ENCODE measurements at places on chromosomes 6 and 20.

DNA sequence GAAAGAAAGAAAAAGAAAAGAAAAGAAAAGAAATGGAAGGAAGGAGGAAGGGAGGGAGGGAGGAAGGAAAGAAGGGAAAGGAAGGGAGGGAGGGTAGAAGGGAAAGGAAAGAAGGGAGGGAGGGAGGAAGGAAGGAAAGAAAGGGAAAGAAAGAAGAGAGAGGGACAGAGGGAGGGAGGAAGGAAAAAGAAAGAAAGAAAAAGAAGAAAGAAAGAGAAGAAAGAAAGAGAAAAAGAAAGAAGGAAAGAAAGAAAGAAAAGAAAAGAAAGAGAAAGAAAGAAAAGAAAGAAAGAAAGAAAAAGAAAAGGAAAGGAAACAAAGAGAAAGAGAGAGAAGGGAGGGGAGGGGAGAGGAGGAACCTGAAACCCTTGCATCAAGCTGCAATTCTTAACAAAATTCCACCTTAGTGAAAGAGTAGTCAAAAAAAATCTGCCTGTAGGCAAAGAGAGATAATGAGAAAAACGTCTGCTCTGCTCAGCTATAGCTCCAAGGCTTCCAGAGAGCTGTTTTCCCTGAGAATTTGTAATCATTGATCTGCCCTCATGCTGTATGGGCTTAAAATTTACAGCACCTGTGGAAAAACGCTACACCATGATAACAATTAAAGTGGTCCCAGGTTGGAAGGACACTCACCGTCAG is 16.7 kb upstream of the MYCT1 start:
- DNase-seq = no peak

GRCh38 chr6:36350082-36350481 is 13.4 kb upstream of the BNIP5 start:
- DNase-seq = no peak

DNA sequence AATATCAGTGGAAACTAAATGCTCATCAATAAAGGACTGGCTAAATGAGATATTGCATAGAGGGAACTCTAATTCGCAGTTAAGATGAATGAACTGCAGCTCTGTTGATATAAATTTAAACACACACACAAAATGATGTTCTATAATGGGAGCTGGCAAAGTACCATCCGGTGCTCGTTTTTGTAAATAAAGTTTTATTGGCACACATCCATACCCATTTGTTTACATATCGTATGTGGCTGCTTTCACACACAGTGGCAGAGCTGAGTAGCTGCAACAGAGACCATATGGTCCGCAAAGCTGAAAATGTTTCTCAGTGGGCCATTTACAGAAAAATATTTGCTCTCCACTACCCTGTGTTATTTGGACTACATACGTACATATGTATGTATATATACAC is 120.7 kb downstream of the EDN3 start:
- no peak for DNase-seq

- DNase-seq = no peak
These were observed 82.7 kb downstream of the LYRM2 start for GRCh38 chr6:89555806-89556205.

DNA sequence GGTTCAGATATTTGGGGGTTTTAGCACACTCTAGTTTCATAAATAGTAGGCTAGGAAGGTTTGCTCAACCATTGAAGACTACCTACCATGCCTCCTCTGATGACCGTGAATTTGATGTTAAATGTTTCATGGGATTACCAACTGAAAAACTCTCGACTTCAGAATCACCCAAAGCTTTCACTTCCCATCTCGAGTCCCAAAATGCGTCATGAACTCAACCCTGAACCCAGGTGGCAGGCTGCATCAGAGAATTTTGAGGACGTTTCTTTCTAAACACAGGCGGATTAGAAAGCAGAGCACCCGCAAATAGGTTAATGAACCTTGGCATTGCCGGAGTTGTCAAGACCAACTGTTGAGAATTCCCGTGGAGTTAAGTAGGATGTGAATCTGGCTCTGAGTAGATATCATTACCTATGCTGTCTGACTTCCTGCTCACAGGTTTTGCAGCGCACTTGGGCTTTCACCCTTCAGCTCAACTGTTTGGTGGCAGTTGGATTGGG is 98.4 kb upstream of the ADTRP start:
- DNase-seq = no peak

GRCh38 chr6:44682280-44682679 is 294.8 kb downstream of the CDC5L start:
- no peak for DNase-seq

DNA sequence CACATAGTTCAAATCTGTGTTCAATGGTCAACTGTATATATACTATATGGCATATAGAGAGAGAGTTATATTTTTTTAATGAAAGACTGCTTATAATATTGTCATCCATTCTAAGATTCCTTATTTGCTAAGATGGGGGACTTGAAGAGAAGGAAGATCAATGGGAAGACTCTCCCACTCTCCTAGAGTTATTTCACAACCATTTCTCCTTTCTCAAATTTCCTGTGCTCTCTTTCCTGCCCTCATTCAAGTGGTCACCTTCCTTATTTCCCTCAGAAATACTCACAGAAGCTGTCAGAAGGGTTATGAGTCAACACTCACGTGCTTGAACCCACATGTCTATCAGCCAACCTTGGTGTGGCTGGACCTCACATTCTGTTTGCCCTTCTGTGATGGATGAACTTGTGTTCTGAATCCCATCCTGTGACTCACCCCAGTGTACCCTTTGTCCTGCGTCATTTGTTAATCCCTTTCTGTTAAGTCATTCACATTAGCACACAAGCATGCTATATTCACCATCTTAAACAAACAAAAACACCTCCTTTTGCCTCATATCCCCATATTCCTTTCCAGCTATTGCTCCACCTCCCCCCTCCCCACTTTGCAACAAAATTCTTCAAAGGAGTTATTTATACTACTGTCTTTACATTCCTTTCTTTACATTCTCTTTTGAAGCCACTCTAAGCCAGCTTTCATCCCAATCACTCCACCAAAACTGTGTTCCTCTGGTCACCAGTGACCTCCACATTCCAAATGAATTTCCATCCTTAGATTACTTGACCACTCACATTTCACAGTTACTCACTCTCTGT is 279.3 kb upstream of the TCF21 start:
- no peak for DNase-seq

DNA sequence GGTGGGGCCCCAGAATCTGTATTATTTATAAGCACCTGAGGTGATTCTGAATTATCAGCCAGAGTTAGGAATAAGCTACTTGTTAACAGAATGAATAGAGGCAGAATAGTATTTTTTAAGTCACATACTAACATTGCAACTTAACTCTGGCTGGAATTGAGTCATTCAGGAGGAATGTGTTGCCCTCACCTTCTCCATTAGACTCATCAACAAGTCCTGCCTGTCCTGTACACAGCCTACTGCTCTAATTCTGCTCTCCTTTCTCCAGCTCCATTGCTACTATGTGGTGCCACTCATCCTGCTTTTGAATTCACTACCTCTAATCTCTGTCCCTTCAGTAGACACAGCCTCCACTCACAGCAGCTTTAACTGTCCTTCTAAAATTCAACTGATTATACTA is 669.4 kb downstream of the DHX35 start:
- no peak for DNase-seq

GRCh38 chr6:8888468-8888867 is 453.1 kb upstream of the SLC35B3 start:
- no peak for DNase-seq

DNA sequence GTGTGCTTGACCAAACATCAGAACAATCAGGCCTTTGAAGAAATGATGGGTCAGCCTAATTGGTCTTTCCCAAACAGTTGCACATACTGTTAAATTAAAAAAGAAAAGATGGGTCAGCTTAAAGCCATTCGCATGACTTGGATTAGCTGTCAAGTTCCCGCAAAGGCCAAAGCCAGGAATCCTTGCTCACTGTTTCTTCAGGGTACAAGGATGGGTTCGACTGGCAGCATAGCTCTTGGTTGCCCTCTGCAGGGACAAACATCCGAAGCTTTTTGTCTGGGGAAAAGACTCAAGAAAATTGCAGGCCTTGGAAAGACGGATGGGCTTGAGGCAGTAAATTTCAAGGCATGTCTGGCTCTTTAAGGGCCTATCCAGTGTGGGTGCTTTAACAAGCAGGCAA is 168.0 kb downstream of the HDGFL1 start:
- DNase-seq = no peak

GRCh38 chr6:48037946-48038345 is 73.1 kb downstream of the PTCHD4 start:
- no peak for DNase-seq

DNA sequence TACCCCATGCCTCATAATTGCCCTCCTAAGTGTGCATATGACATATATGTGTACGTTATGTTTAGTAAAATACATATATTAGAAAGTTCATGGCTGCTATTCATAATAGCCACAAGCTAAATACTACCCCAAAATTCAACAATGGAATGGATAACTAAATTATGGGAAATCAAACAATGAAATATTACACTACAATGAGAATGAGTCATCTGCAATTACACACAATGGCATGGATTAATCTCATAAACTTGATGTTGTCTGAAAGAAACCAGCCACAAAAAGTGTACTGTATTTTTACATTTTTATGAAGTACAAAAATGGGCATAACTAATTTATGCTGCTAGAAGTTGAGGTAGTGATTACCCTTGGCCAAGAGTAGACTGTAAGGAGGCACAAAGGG is 477.0 kb downstream of the HAO1 start:
- DNase-seq = no peak

GRCh38 chr6:24856901-24857670 is 58.4 kb upstream of the ARMH2 start:
- peak; percentile 33 for DNase-seq

DNA sequence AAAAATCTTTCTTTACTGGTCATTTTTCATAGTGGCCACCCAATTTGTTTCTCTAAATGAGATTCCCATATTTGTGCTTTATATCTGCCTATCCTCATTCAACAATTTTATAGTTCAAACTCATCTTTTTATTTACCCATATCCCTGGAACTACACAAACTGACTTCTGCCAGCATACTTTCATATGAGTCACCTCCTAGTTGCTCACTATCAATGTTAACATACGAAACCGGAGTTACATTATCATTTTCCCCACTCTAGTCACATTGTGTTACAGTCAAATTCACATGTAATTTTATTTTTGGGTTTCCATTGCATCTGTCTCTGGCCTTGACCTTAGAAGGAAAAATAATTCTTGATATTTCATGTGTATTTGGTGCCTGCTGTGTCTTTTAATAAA is 499.4 kb downstream of the MAFB start:
- no peak for DNase-seq

DNA sequence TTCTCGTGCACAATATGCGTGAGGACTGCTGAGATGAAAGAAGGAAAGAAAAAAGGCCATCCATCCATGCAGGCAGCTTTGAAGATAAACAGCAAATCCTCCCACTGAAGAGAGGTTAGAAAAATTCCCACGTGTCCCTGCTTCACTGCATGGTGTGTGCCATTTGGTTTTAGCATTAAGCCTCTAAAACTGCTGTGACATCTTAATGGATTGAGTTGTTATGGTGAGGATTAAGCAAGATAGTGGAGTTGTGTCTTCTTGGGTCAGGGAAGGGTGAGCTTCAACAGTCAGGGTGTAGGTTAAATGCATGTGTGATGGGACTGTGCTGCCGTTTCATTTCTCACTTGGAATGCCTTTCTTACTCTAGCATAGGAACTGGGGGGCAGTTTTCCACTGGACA is 50.5 kb downstream of the ZNF831 start:
- no peak for DNase-seq

GRCh38 chr6:34568341-34569201 is 12.4 kb upstream of the SPDEF start:
- no peak for DNase-seq

DNA sequence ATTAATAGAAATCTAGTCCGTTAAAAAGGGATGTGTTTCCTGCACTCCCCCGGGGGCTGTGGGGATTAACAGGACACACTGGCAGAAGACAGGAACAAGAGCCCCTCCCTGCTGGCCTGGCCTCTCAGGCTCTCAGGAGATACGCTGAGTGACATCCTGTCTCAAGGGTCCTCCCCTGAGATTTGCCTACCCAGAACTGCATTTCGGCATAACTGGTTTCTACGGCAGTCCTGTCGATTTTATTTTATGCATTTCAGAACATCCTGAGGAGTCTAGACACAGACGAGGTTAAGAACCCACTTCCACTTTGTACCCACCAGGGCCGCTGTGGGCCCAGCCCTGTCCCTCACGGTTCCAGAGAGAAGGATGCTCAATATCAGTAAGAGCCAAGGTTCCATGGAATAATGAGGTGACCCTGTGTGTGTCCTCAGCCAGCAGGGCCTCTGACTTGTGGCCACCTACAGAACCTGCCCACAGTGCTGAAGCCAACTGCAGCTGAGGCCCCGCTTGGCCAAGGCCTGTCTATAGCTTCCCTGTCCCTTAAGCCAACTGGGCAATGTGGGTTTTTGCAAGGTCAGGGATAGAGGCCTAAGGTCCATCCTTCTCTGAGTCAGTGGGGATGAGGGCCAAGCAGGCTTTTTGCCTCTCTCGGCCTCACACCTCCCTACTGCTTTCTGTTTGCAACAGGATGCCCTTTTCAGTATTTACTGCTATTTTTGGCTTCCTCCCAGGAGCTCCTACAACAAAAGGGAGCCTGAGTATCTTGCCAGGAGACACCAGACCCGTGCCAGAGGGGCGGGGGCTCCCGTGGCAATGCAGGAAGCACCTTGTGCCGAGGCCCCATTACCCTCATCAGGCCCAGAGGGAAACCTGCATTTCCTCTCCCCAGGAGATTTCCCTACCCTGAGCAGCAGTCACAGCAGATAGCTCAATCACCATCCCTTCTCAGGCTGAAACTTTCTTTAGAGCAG is 14.7 kb downstream of the UQCC2 start:
- DNase-seq = no peak

Data from natural killer cell (primary cell).